CD4-positive, alpha-beta memory T cell (primary cell): ENCODE measurements at places on chromosomes 7 and 10.

DNA sequence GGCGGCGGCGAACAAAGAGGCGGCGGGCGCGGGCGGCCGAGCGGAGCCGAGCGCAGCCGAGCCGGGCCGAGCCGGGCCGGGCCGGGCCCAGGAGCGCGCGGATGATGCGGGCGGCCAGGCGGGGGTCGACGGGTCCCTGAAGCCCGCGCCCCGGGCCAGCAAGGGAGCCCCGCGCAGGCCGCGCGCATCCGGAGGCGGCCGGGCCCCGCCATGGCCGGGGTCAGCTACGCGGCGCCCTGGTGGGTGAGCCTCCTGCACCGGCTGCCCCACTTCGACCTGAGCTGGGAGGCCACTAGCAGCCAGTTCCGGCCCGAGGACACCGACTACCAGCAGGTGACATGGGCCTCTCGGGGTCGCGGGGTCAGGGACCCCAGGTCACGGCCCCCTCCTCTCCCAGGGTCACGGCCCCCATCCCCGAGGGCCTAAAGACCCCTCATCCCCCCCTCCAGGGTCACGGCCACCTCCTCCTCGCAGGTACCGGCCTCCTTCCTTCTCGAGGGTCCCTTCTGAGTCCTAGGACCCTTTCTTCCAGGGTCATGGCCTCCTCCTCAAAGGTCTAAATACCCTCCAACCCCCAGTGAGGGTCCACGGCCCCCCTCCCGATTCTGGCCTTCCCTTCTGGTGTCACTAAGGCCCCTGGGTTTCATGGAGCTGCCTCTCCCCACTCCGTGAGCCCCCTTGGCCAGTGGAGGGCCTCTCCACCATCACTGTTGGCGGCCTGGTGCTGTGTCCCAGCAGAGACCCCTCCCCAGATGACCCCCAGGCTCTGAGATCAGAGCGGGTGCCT lies at the start of gene TTYH3:
Gene TTYH3, plus strand, starts transcription at position 41 of the 787 bp plus-strand sequence. Its CDS starts 170 bp downstream, at position 211.
- no peak for DNase-seq

GRCh38 chr10:52353960-52354394 lies 39.9 kb downstream of the DKK1 start:
- no peak for DNase-seq

DNA sequence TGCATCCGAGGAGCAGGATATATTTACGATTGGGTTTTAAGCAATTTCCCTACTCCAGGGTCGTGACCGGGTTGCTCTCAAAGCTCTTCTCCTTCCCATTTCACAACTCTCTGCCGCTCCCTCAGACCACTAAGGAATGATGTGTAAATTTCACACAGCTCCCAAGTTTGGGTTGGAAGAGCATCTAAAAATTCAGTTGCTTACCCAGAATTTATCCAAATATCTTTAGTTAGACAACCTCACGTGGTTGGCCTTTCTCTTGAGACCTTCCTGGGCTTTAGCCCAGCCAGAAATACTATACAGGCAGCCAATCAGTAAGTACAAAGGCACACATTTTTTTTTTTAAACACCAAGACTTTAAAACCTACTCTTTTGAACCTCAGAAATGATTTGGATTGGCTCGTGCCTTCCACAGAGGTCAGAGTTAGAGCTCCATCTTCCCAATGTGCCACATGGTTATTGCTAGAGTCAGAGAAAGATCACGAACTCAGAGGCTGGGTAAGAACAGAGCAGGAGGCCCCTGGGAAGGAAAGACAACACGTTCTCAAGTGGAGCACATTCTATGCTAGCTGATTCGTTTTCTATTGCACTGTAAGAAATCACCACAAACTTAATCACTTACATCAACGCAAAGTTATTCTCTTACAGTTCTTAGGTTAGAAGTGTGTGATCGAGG lies 335.4 kb upstream of the MGMT start:
- no peak for DNase-seq

DNA sequence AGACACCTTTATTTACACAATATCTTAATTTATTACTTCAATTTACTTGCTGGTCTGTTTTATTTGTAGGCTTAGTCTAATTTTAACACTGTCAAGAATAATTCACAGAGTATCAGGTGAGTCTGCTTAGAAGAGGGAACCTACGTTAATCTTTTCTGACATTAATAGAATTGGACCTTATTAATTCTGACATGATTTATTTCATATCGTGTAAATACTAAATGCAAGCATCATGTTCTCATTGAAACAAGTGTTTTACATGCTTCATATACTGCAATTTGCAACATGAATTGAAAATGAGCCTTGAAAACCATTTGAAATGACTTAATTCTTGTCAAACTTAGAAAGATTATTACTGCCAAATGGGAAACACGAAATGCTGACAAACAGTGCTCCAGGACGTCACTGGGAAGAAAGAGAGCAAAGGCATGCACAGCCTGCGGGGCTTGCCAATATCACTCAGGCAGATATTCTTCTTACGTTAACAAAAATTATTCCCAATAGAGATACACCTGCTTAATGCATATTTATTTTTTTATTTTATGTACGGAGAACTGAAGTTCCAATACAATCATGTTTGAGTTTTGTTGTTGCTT lies 282.0 kb upstream of the AKR1E2 start:
- no peak for DNase-seq

DNA sequence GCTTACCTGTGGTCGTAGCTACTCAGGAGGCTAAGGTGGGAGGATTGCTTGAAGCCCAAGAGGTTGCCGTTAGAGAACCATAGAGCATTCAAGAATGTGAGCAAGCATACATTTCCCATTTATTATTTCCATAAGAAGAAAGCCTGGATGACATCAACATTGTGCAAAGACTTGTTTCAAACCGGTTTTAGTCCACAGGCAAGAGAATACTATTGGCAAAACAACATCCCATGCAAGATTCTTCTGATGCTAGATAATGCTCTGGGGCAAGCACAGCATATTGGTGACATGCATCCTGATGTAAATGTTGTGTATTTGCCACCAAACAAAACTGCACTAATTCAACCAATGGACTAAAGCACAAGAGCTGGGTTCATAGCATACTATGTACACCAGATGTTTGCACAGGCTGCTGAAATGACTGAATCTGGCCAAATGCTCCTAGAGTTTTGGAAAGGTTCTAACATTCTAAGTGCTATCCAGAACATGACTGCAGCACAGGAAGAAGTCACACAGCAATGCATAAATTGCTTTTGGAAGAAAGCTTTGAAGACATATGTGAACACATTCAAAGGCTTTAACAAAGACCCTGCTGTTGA lies 42.6 kb downstream of the OTUD1 start:
- no peak for DNase-seq

GRCh38 chr10:95300022-95300539 lies 9.3 kb upstream of the PDLIM1 start:
- no peak for DNase-seq

DNA sequence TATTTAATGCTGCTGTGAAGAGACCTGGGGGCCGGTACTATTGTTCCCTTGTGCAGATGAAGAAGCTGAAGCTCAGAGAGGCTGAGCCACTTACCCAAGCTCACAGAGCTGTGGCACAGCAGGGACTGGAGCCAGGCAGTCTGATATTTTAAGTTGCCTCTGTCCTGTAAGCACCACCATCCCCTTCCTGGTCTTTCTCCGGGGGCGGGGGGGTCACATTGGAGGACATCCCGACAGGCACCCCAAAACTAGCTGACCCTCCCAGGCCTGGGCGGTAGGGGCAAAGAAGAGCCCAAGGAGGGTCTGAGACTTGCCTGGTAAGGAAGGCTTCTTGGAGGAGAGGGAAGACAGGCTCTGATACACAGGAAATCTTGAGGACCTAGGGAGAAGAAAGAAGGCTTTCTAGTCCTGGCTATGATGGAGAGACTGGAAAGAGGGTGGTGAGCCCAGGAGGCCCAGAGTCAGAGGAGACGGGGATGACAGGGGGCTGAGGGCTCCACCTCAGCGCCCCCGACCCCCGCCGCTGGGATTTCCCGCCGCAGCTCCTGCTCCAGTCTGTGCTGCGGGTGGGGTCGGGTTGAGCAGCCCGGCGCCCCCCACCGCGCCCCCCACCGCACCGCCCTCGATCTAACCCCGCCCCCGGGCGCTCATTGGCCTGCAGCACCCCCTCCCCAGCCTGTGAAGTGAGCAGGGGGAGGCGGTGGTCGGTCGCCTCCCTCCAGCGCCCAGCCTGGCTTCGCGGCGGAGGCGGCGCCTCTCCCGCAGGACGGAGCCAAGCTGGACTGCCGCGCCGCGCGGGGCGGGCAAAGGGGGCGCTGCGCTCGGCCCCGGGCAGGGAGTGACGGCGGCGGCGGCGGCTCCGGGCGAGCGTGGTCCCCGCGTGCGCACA lies at the start of gene ADCYAP1R1:
Gene ADCYAP1R1, plus strand, starts transcription at position 711 of the 889 bp plus-strand sequence. CDS start 10,957 bp downstream, outside the sequence.
- no peak for DNase-seq

GRCh38 chr7:71303566-71303965 lies 171.6 kb downstream of the GALNT17 start:
- no peak for DNase-seq

DNA sequence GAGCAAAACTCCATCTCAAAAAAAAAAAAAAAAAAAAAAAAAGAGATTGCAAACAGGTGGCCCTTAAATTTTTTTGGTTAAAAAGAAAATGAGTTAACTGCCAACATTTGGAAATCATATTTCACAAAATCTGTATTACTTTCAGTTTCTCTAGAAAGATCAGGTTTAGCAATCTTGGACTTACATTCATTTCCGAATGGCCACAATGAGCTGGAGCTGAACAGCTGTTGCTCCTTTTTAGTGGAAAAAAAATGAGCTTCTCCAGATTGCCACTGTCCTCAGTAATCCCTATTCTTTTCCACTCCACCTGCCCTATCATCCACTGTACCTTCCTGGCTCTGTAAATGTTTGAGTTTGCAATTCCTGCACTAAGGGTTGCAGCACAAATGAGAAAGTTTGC lies 43.6 kb downstream of the RAB11FIP2 start:
- DNase-seq, result no peak

GRCh38 chr10:80405035-80405434 lies 3.3 kb upstream of the PRXL2A start:
- DNase-seq, result no peak

GRCh38 chr7:43929529-43930457 lies 3.6 kb downstream of the UBE2D4 start:
- DNase-seq, result no peak

- no peak for DNase-seq
These were observed 132.8 kb downstream of the GLI3 start for GRCh38 chr7:42104231-42104630.

GRCh38 chr10:96758423-96758822 lies 38.1 kb upstream of the PIK3AP1 start:
- DNase-seq, result no peak

DNA sequence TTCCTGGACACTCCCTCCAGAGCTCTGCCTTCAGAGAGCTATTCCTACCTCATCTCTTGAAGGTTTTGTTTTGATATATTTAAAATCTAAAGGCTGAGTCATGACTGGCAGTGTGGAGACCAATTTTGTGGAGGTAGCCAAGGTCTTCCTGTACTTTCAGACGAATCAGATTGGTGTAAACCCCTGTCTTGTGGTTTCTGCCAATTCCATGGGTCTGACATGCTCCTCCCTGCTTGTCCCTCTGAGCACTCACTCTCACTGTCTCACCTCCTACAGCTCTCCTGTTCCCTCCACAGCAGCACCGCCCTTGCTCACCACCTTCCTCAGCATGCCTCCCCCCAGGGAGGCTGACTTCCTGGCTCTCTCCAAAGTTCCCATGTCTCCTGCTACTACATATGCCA lies 179.8 kb downstream of the NPSR1 start:
- DNase-seq, result no peak

DNA sequence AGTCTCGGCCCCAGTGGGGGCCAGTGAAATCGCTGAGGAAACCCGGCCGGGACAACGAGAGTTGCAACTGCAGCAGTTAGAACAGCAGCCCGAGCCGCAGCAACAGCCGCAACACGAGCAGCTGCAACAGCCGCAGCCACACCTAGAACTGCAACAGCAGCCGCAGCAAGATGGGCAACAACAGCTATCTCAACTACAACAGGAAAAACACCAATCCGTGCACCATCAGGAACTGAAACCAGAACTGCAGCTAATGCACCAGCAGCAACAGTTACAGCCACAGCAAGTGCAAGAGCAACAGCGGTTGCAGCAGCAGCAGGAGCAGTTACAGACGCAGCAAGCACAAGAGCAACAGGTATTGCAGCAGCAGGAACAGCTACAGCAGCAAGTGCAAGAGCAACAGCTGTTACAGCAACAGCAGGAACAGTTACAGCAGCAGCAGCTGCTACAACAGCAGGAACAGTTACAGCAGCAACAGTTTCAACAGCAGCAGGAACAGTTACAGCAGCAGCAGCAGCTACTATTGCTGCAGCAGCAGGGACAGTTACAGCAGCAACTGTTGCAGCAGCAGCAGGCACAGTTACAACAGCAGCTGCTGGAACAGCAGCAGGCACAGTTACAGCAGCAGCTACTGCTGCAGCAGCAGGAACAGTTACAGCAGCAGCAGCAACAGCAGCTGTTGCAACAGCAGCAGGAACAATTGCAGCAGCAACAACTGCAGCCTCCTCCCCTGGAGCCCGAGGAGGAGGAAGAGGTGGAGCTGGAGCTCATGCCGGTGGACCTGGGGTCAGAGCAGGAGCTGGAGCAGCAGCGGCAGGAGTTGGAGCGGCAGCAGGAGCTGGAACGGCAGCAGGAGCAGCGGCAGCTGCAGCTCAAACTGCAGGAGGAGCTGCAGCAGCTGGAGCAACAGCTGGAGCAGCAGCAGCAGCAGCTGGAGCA lies 6.1 kb downstream of the ZNF853 start:
- no peak for DNase-seq

DNA sequence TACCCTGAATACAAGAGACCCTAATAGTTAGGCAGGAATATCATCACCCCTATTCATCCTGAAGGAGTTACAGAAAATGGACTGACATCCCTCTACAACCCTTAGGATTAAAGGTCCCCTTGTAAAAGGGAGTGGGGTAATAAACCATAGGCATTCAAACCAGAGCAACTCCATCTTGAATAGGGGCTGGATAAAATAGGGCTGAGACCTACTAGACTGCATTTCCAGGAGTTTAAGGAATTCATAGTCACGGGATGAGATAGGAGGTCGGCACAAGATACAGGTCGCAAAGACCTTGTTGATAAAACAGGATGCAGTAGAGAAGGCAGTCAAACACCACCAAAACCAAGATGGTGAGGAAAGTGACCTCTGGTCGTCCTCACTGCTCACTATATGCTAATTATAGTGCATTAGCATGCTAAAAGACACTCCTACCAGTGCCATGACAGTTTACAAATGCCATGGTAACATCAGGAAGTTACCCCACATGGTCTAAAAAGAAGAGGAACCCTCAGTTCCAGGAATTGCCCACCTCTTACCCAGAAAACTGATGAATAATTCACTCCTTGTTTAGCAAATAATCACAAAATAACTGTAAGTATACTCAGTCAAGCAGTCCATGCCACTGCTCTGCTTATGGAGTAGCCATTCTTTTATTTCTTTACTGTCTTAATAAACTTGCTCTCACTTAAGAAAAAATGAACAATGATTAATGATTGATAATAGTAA lies 37.2 kb downstream of the CUBN start:
- DNase-seq, result no peak

GRCh38 chr7:10439027-10439426 lies 534.6 kb upstream of the PHF14 start:
- DNase-seq, result no peak

GRCh38 chr7:39338716-39339115 lies 227.5 kb upstream of the YAE1 start:
- DNase-seq, result no peak

DNA sequence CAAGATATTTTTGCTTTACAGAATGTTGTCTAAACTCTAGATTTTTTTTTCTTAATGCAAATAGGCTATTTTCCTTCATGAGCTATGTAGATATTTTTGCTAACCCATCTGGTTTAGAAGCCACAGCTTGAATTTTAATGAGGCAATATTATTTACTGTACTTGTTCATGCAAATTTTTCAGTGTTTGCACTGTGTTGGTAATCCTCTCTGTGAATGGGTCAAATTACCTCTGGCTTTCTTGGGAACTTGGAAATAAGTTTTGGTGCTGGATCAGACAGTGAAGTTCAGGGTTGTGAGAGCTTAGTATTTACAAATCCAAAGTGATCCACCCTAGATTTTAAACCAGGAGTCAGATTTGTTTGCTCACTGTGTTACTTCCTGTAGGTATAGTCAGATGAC lies 686.9 kb downstream of the NXPH1 start:
- no peak for DNase-seq
